LoVo (cell line): ENCODE measurements at places on chromosomes 3 and 15.
A peak's percentile ranks its signal among the peaks of the same experiment; 100 is the strongest.

DNA sequence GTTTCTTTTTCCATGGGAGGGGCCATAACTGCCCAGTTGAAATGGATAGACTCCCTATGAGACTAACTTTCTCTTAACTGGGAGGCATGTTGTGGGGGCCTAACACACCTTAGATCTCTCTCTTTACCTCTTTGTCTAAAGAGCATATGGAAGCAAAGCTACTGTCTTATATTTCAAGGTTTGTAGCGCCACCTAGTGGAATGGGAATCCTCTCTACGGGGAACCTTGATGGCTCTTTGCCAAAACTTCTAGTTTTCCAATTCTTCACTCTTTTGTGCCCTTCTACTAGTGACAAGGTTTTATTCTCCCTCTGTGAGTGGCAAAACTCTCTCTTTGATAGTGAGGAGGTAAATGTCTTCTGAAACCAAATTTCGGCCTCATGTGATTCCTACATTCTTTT is 1030.4 kb upstream of the CADM2 start:
- DNase-seq: no peak

DNA sequence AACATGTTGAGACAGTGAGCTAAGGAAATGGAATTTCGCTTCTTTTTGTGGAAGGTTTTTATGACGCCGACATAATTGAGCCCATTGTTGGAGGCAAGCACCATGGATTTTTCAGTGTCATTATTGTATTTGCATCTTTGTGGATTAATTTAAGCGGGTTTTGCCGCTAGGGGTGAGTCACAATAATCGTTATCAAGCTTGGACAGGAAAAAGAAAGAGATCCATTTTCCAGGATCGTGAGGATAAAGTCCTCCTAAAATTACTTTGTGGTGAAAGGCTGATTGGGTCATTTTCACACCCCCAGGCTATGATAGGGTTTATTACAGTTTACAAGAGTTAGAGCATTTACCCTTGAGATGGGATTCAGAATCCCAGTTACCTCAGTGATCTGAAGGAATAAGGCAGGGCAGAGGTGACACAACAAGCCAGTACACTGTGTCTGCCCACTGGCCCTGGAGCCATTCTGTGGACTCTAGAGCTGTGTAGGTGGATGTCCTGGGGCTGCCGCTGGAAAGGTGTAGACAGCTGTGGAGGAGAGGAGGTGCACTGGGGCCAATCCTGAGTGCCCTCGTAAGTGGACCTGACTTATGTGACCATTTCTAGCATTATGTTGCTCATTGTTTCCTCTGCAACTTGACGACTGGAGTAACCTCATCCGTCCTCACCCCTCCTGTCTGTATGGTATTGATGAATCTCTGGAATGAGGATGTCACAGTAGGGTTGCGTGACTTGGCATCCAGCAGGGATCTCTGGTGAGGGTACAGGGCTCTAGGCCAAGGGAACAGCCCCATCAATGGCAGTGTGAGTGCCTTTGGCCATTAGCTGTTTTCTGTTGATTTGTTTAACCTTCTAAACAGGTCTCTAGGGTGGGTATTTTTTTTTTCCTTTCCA is 370.1 kb downstream of the LRTM1 start:
- peak; percentile 35 for DNase-seq

- DNase-seq: no peak
Observed at GRCh38 chr15:49239105-49239504, 69.1 kb downstream of the GALK2 start.

GRCh38 chr3:46141813-46142212 is 66.3 kb downstream of the CCR1 start:
- DNase-seq: no peak

GRCh38 chr3:101849714-101850245 is 466 bp downstream of the NFKBIZ start:
- DNase-seq: no peak

GRCh38 chr3:18771931-18772330 is 346.8 kb upstream of the SATB1 start:
- no peak for DNase-seq

DNA sequence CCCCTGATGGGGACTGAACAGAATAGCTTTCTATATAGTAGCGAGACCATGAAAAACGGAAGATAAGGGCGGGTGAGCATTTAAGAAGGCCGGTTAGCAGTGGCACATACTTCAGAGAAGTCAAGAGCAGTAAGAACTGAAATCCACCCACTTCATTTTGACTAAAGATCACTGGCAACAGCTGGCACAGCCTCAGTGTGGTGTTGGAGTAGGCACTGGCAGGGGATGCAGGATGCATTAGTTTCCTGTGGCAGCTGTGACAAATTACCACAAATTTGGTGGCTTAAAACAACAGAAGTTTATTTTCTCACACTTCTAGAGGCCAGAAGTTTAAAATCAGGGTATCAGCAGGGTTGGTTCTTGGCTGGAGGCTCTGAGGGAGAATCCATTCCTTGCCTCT is 176.5 kb downstream of the ADAMTSL3 start:
- DNase-seq: no peak

DNA sequence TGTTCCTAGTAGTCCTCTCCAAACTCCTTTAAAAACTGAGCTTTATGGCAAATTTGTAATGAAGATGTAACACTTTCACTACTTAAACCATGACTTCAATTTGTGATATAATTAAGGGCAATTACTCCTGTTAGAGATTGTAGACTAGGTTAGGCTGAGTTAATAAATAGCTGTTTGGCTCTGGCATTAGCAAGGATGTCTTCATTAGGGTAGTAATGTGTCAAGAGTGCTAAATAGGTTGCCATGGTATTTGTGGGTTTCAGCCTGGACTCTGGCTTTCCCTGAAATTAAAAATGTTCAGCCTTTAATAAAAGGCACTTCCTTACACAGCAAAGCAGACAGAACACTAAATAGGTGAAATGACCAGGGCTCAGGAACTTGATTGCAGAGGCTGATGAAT is 71.9 kb downstream of the GHSR start:
- DNase-seq: no peak

DNA sequence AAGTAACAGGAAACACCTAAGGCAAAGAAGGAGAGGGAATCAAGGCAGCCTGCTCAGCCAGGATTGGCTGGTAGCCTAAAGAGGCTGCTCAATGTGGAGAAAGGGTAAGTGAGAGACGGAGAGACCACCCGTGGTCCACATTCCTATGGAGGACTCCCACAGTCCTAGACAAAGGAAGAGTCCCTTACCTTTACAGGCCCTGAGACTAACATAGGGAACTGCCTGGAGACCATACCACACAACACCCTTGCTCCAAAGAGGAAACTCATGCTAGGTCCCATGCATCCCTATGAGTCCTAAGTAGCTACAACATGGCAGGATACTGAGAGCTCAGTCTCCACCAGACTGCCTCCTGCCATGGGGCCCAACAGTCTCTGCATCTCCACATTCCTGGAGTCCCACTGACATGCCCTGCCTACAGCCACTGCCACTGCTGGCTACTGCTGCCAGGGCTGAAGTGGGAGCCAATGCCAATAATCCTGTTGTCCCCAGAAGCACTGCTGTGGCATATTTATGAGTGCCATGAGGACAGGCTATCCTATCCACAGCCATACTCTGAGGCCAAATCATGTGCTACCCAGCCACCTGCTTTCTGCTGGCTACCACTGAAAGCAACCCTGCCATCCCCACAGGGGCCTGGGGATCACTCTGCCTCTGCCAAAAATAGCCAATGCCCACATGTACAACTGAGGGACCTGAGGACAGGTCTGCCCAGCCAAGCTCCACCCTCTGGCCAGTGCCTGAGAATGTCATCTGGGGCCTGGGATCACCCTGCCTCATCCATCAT is 45.0 kb downstream of the COPS2 start:
- no peak for DNase-seq

GRCh38 chr3:23740517-23740965 is 65.2 kb upstream of the UBE2E1 start:
- DNase-seq: peak; percentile 69

GRCh38 chr3:78729946-78730345 is 1037.9 kb downstream of the ROBO1 start:
- DNase-seq: no peak

GRCh38 chr15:45314960-45315359 is 62.9 kb downstream of the SLC28A2 start:
- DNase-seq: no peak

- DNase-seq: no peak
Observed at GRCh38 chr3:173630849-173631248, 233.3 kb downstream of the NLGN1 start.

GRCh38 chr3:46934498-46935167 is 41.9 kb downstream of the CCDC12 start:
- no peak for DNase-seq

DNA sequence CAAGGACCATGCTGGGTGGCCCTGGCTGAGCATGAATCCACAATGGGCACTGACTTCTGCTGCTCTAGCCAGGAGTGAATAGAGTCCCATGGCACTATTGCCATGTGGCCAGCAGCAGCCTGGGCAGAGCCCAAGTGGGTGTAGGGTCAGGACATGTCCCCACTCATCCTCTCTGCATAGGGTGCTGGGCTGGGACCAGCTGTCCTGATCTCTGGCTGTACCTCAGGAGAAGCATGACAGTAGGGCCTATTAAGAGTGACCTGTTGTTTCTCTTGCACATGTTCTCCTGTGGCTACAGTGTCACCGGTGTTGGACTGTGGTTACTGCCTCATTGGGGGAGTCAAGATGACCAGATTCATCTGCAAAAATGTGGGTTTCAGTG is 46.9 kb downstream of the DLEC1 start:
- DNase-seq: no peak

DNA sequence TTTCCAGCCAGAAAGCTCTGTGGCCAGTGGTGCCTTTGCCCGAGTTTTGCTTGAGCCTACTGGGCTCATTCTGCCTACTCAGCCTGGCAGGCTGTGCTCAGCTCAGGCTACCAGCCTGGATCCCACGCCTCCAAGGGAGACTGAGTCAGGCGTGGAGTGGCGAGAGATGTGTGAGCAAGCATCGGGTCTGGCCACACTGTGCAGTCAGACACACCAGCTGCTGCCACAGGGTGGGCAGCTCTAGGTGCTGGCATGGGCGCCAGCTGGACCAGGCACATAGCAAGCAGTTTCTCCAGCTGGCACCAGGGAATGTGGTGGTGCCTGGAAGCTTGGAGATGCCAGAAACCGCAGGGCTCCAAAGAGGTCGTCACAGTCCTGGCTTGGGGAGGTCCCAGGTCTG is 498.5 kb upstream of the CNTN4 start:
- no peak for DNase-seq

- no peak for DNase-seq
Observed at GRCh38 chr3:44326019-44326418, 12.5 kb upstream of the TCAIM start.

- DNase-seq: no peak
Observed at GRCh38 chr15:99954361-99955180, 221.3 kb upstream of the LYSMD4 start.

- DNase-seq: no peak
Observed at GRCh38 chr3:181741417-181741816, 29.7 kb downstream of the SOX2 start.

- no peak for DNase-seq
Observed at GRCh38 chr3:74539876-74540275, 74.6 kb downstream of the CNTN3 start.

DNA sequence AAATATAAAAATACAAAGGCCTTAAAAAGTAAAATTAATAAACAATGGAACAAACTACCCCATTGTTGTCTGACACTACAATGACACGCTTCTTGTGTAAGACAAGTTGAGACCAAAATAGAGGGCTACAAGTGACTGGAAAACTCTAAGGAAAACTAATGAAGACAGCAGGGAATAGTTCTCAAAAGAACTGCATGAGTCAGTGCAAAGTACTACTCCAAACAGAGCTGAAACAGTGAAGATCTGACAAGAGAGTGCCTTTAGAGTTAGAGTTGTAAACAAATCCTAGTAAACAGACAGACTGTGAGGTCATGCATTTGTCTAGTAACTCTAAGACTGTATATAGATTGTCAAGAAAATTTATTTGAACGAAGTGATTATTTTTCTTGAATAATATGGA is 233.9 kb downstream of the BBX start:
- DNase-seq: no peak

- no peak for DNase-seq
Observed at GRCh38 chr3:15051531-15051930, 13.6 kb downstream of the MRPS25 start.

DNA sequence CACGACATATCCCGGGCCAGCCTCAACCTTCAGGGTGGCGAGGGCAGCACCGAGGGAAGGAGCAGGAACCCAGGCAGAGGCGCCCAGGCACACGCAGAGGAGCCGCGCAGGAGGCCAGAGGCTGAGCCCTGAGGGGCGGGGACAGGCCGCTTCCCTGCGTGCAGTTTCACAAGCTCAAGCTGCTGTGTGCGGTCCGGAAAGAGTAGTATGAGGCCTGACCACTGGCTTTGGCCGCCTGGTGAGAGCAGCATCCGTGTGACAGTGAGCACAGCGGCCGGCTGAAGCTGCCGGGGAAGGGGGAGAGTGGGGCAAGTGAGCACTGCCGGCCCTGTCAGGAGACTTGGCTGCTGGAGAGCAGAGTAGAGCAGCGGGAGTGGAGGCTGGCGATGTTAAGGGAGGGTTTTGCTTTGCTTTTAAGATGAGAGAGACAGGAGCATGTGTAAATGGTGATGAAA is 8.7 kb downstream of the ZDHHC19 start:
- DNase-seq: no peak

DNA sequence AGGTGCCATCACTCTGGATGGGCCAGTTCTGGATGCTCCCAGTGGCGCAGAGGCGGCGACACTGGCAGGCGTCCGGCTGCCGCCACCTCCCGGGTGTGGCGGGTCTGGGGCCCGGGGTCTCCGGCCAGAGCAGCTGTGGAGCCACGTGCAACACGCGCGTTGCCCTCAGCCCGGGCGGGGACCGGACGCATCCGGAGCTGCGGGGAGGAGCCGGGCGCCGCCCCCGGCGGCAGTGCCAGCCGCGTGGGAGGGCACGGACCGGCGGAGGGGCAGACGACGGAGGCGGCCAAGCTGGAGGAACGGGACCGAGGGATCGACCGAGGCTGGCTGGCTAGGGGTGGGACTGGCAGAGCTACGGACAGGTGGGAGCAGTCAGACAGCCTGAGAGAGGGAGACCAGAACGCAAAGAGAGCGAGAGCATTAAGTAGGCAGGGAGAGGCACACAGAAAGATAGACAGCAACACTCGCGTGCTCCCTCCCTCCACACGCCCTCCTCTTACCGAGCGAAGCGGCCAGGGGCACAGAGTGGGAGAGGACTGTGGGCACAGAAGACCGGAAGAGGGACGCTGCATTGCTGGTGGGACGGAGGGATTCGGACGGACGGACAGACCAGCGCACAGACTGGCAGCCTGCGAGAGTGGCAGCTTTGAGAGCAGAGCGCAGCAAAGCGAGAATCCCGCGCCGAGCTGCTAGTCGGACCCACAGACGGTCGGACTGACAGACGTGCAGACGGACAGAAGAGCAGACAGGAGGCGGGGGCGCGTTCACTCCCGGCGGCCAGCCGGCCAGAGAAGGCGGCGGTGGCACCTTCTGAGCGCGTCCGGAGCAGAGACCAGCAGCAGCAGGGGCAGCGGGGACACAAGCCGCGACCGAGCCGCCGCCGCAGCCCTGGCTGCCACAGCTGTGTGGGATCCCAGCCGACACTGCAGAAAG is at the start of gene ARPP21:
TSS of gene ARPP21 (plus strand) at position 272 of the 933 bp plus-strand sequence. CDS start 42,227 bp downstream, outside the sequence.
- no peak for DNase-seq

DNA sequence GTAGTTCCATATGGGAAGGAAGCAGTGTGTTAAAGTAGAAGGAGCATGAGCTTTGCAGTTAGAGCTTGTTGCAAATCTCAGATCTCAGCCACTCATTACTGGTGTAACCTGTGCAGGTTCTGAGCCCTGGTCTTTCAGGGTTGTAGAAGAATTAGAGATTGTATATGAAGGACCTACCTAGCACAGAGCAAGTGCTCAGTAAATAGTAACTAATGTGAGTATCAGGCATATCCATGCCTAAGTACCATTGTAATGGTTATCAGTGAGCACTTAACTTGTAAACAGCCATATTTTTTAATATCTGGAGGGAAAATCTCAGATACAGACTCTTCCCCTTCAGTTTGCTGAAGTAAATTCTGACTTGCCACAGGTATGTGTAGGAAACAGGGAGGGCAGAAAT is 59.3 kb downstream of the MAP6D1 start:
- DNase-seq: no peak
